Spleen (tissue), 13 donors: ENCODE measurements at places on chromosomes 12 and 14. TPM values are rescaled to one million over a fixed set of nuclear protein-coding genes. Genes with fewer than 3 reads are reported as not detected.
A peak's percentile ranks its signal among the peaks of the same experiment; 100 is the strongest.

- no peak for DNase-seq
These were observed 7.6 kb upstream of the OVCH1 start for GRCh38 chr12:29505122-29505521.

- DNase-seq, result no peak
These were observed 10.1 kb downstream of the TCL1A start for GRCh38 chr14:95703805-95704204.

RBMS2 gene
- total RNA-seq, result 26.8 TPM

IL25 gene
- not detected for total RNA-seq

PRKCH gene
- 184 TPM for total RNA-seq

DNA sequence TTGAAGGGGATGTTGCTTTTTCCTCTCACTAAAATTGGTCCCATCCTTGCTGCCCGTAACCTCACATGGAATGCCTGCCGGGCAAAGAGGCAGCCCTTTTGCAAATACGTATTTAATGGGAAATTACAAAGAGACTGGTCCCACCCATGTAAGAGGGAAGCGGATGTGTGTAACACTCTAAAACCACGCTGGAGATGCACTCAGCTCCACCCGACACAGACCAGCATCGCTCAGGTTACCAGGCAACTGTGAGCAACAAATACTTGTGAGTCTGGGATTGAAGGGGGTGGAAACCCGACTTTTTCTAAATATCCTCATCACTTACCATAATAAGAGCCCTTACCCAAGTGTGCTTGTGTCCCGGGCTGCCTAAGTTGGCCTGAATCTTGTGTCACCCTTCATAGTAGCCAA lies 47.7 kb downstream of the ELK3 start:
- peak; percentile 71 for DNase-seq

GRCh38 chr14:91138511-91139359 lies 24.9 kb downstream of the DGLUCY start:
- DNase-seq, result peak; percentile 28

SLC25A3 gene
- 385 TPM for total RNA-seq

- DNase-seq, result no peak
These were observed 51.4 kb downstream of the FGD4 start for GRCh38 chr12:32450768-32451167.

GRCh38 chr14:89616852-89617341 lies 199.9 kb upstream of the FOXN3 start:
- no peak for DNase-seq

KRT2 gene
- total RNA-seq, result not detected

DNA sequence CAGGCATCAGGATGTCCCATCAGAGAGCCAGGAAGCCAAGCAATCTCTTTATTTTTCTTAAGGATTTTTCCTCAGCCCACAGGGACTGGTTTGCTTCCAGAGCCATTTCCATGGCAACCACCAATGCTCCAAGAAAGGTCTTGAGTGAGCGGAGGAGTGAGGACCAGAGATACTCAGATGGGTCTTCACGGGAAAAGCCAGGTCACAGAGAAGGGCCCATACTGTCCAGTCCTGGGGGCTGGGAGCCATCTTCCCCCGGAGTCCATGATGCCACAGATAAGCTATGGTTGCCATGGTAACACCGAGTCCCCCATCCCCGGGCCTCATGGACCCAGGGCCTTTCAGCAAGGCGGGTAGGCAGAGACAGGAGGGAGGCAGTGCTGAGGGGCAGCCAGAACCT lies 28.6 kb downstream of the CMKLR1 start:
- DNase-seq, result no peak

- DNase-seq, result no peak
These were observed 38.9 kb downstream of the RASSF8 start for GRCh38 chr12:25997201-25997963.
